Naive thymus-derived CD8-positive, alpha-beta T cell (primary cell): ENCODE measurements at places on chromosomes 4 and X.

GRCh38 chr4:16844816-16845586, 53.4 kb downstream of the LDB2 start:
- DNase-seq = no peak

- no peak for DNase-seq
Observed at GRCh38 chr4:20681271-20681670, 19.0 kb upstream of the PACRGL start.

DNA sequence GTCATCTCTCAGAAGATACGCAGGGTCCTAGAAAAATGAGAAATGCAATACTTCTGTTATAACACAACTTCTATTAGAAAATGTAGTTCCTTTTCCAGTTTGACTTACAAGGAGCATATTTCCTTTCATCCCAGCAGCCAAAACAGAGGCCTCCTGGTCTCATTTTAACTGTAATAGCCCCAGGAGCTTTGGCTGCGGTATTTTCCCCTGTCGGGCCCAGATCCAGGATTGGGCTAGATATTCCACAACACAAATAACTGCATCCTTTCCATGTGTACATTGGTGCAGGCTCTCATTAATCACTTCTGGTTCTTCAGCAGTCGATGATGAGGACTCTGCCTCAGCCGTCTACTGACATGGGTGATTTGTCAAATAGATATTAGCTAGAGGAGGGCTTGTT, 166.1 kb downstream of the TENM3 start:
- no peak for DNase-seq

GRCh38 chr4:165627128-165627527, 245.9 kb upstream of the TLL1 start:
- no peak for DNase-seq

DNA sequence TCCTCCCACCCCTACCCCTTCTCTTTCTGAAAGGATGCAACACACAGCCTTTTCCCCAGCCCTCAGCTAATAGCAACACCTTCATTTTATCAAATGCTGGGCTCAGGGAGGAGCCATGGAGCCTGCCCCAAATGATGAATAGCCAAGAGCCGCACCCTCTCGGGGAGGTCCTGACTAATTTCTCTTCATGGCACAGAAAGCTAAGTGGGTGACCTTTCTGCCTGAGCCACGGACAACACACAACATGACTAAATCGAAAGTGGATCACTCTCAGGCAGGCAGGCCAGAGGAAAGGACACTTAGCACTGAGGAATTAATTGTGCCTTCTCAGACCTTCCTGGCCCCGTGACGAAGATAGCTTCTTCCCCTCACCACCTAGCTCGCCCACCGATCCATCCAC, 165.1 kb upstream of the RAI2 start:
- no peak for DNase-seq
